Bronchial epithelial cell (primary cell): ENCODE measurements at places on chromosomes 2 and 18. TPM values are rescaled to one million over a fixed set of nuclear protein-coding genes. Genes with fewer than 3 reads are reported as not detected.

DPP4 gene
- total RNA-seq = 1.4 and 2.9 TPM in 2 replicates

TMEM198 gene
- under 0.01 and 0.13 TPM in 2 replicates for total RNA-seq

CCDC68 gene
- 3.5 and 4.2 TPM in 2 replicates for total RNA-seq

SERPINB2 gene
- 50.5 and 64.6 TPM in 2 replicates for total RNA-seq

VWC2L gene
- total RNA-seq = under 0.01 TPM in 1 of 2 replicates, not detected in the other

TXNDC2 gene
- total RNA-seq = under 0.01 TPM in 1 of 2 replicates, not detected in the other

SLC20A1 gene
- total RNA-seq = 47.7 and 63.4 TPM in 2 replicates

SCN7A gene
- total RNA-seq = not detected in 2 replicates

GALNT3 gene
- 56.7 and 59.5 TPM in 2 replicates for total RNA-seq

LYPD6B gene
- total RNA-seq = 14.7 and 34.2 TPM in 2 replicates

THAP4 gene
- total RNA-seq = 50.2 and 54.8 TPM in 2 replicates
